ENCODE measurements at places on chromosomes 1 and 21. TPM values are rescaled to one million over a fixed set of nuclear protein-coding genes. Genes with fewer than 3 reads are reported as not detected.
A peak's percentile ranks its signal among the peaks of the same experiment; 100 is the strongest.

DNA sequence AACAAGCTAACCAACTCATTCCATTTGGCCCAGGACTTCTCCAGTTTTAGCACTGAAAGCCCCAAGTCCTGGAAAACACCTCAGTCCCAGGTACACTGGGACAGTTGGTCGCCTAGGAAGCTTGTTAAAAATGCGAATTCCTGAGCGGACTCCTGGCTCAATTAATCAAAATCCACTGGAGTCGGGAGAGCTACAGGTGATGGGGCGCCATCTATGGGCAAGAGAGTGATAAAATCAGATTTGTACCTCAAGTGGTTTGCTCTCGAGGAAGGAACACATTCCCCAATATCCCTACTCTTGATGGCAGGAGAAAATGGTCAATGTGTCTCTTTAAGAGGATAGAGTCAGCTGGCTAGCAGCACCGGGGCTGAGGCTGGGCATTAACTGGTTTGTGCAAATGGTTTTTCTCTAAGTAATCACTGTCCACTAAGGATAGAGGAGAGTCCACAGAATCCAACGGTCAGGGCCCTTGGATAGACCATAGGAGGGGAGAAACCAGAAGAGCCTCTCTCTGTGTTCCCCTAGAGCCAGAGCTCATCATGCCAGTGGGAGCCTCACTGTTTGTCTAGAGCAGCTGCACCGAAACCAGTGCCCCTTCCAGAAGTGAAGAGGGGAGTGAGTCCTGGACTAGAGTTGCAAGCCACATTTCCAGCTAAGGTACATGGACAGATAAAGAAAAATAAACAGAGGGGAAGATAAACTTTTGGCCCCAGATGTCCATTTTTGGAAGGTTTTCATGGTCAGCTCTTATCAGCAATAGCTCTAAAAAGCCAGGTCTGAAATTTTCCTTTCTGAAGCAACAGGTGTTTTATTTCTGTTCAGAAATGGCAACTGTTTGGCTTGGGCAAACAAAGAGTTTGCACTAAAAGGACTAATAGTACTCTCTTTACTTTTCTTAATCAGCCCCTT lies 148.5 kb downstream of the TENT5C start:
- peak; percentile 76 for DNase-seq

DNA sequence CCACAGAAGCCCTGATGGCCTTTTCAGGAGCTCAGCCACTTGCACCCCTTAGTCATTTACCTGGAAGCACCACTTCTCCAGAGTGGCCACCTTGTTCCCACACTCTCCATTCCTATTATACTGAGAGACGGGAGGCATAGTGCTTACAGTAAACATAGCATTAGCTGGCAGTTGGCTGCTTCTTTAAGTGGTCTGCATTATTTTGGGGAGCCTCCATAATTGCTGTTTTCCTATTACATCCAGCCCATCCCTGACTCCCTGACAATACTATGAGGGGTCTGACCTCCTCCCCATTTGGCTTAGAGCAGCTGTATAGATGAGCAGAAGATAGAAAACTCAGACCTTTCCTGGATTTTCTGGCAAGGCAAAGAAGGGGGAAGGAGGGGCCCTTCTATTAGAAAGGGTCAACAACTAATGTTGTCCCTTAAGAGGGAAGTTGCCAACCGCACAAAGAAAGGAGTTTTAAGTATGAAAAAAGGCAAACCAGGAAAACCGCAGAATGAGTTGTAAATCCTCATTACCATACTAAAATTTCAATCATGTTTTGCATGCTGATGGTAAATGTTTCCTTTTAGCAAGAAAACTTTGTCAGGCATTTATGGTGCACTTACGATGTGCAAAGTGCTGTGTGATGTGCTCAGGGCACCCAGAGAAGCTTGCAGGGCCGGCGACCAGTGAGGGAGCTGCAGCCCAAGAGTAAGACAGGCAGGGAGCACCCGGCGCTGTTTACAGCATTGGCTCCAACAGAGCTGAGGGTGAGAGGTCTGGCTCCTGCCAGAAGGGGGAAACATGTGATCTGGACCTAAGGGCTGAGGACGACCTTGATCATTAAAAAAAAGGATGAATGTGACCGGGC lies 167.3 kb downstream of the ZZZ3 start:
- no peak for DNase-seq

- DNase-seq: peak; percentile 83
These were observed 4.9 kb upstream of the CAPN2 start for GRCh38 chr1:223707256-223708000.

DNA sequence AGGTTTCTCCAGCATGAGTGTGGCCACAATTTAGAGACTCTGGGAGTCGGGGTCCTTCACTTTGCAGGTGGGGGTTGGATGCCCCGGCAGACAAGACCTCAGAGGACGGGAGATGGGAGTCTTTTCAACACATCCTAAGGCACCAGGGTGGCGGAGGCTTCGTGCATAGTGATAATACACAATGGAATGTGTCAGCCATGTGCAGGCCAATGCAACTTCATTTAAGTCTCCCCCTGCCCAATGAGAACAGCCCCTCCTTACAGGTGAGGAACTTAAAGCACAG lies 75.9 kb upstream of the IFFO2 start:
- DNase-seq: no peak

GRCh38 chr1:22443332-22443731 lies 8.3 kb upstream of the ZBTB40 start:
- DNase-seq: no peak

DNA sequence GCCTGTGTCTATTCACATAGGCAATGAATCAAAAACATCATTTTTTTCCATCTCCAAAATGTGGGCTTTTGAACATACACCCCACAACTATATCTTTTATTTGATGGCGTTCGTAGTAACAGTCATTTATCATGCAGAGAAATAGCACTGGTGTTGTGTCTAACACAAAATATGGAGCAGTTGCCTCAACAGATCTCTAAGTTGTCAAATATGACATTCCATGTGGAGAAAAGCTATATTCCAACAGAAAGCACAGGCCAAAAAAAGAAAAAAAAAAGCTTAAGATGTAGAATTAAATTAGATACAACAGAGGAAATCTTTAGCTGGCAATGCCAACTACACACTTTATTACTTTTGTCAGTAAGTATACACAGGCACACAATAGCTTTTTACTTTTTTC lies 411.7 kb downstream of the BRINP3 start:
- no peak for DNase-seq

DNA sequence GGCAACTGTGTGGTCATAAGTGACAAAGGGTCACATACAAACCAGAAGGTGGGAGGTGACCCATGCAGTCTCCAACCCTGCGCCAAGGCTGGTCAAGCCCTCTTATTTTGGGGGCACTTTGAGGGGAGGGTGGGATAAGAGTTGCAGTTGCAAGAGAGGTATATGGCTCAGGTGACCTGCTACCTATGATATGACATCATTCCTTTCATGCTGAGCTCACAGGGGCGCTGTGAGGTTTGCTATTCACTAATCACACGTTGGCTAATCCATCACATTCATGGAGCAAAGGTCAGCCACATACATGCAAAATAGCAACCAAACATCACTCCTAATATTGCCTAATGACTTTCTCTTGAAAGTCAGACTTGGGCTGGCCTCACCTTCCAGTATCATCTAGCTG lies 72.0 kb upstream of the PAXBP1 start:
- no peak for DNase-seq

- no peak for DNase-seq
These were observed 20.7 kb downstream of the GPR157 start for GRCh38 chr1:9108056-9108665.

The S100B gene
- 3.6 TPM for total RNA-seq

The HHIPL2 gene
- total RNA-seq: not detected

The PDC gene
- not detected for total RNA-seq

The NSL1 gene
- 90.9 TPM for total RNA-seq

The MLLT11 gene
- total RNA-seq: 3.7 TPM
